ENCODE measurements at places on chromosomes 3 and 15. TPM values are rescaled to one million over a fixed set of nuclear protein-coding genes. Genes with fewer than 3 reads are reported as not detected.

CELSR3 gene
- 4.5 TPM for total RNA-seq

CACNA1D gene
- 0.61 TPM for total RNA-seq

INKA1 gene
- total RNA-seq, result 2.1 TPM

TMC3 gene
- not detected for total RNA-seq

IMPG2 gene
- not detected for total RNA-seq

CCDC54 gene
- total RNA-seq, result not detected

FANCD2OS gene
- not detected for total RNA-seq

MORC1 gene
- not detected for total RNA-seq

AADACL2 gene
- not detected for total RNA-seq

CLDN16 gene
- not detected for total RNA-seq

EPHB1 gene
- not detected for total RNA-seq

OCA2 gene
- 0.12 TPM for total RNA-seq

CYP11A1 gene
- not detected for total RNA-seq

OXSR1 gene
- total RNA-seq, result 37.4 TPM

DPPA2 gene
- total RNA-seq, result not detected

PRR23A gene
- not detected for total RNA-seq

ZDHHC19 gene
- total RNA-seq, result 0.09 TPM

HMCES gene
- total RNA-seq, result 45.0 TPM

ZKSCAN7 gene
- not detected for total RNA-seq

FBXL2 gene
- total RNA-seq, result 8.0 TPM

MDFIC2 gene
- not detected for total RNA-seq

ZNF80 gene
- not detected for total RNA-seq

SLC7A14 gene
- not detected for total RNA-seq

TMEM212 gene
- not detected for total RNA-seq

DPPA4 gene
- not detected for total RNA-seq

ILDR1 gene
- not detected for total RNA-seq

MCTP2 gene
- total RNA-seq, result not detected

ROPN1B gene
- not detected for total RNA-seq

ANKUB1 gene
- 0.06 TPM for total RNA-seq

TMEM207 gene
- not detected for total RNA-seq

GOLGA8T gene
- 1.7 TPM for total RNA-seq

GP9 gene
- total RNA-seq, result not detected

DOCK3 gene
- total RNA-seq, result 0.39 TPM

ROPN1 gene
- not detected for total RNA-seq

ANKDD1A gene
- total RNA-seq, result 1.8 TPM

GOLIM4 gene
- total RNA-seq, result 22.8 TPM

ALDH1L1 gene
- 0.17 TPM for total RNA-seq

CAPN7 gene
- 21.2 TPM for total RNA-seq

ZNF148 gene
- total RNA-seq, result 10.3 TPM

GPR160 gene
- total RNA-seq, result 1.5 TPM

KLHL6 gene
- total RNA-seq, result not detected

SLC22A13 gene
- 0.13 TPM for total RNA-seq

LRRC31 gene
- not detected for total RNA-seq

SPATA12 gene
- total RNA-seq, result 0.47 TPM

EOGT gene
- total RNA-seq, result 10.2 TPM

SPRED1 gene
- total RNA-seq, result 7.5 TPM

SEMA3F gene
- total RNA-seq, result 10.6 TPM
